NK-92 treated with Interleukin-12 subunit alpha and Interleukin-12 subunit beta, amount 100 ng/mL, for 24 hours (cell line): ENCODE measurements at places on chromosomes 16 and 17.

GRCh38 chr16:47667956-47668355 lies 206.8 kb downstream of the PHKB start:
- DNase-seq, result no peak

DNA sequence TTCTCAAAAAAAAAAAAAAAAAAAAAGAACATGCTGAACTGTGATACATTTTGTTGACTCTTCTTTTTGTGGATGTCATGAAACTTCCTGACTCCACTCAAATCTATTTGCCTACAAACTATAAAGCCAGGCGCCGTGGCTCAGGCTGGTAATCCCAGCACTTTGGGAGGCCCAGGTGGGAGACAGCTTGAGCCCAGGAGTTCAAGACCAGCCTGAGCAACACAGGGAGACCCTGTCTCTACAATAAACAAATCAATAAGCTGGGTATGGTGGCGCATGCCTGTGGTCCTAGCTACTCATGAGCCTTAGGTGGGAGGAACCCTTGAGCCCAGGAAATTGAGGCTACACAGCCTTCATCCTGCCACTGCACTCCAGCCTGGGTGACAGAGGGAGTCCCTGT lies 1.5 kb upstream of the NT5C start:
- no peak for DNase-seq

DNA sequence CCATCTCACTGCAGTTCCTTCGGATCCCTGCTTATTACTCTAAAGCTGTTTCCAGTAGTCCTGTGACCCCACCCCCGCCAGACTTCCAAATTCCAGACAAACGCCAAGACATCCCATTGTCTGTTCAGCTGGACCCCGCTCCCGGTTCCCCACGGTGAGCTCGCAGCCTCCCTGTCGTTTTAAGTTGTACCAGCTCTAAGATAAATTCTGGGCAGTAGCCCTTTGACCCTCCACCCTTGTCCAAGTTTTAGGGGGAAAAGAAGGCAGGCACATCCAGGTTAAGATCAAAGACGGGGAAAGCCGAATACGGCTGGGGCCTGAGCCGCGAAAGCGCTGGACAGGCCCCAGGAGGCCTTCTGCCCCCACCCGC lies 589 bp downstream of the ARL6IP1 start:
- DNase-seq, result no peak

- DNase-seq, result no peak
Observed at GRCh38 chr16:1014771-1015495, 33.4 kb downstream of the SOX8 start.

DNA sequence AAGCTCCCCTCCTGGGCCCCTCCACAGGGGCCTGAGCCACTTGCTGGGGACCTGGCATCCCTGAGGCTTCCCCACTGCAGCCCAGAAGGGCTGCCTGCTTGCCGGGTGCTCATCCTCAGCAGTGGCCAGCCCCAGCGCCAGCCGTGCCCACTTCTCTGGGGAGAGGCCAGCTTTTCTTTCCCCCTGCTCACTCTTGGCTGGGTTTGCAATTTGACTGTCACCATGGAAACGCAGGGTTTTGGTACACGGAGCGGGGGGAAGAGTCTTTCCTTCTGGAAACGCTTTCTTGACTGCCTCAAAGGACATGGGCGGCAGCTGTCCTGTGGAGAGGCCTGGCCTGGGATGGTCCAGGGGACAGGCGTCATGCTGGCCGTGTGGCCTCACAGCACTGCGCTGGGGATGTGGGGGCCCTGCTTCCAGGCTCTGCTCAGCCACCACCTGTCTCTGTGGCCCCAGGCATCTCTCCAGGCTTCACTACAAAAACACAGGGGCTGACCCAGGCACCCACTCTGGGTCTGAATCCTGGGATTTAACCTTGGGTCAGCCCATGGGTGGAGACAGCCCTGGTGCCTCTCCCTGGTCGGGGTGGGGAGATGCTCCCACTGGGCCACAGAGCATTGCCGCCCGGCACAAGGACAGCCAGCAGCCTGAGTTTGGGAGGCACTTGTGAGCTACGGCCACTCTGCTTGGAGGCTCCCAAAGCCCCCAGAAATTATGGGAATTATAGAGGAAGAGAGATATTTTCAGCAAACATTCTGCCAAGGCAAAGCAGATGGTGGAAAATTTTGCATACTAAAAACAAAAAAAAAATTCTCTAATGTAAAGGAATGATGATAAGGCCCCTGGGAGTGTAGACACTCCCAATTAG lies 45.9 kb upstream of the DOC2B start:
- DNase-seq, result no peak

DNA sequence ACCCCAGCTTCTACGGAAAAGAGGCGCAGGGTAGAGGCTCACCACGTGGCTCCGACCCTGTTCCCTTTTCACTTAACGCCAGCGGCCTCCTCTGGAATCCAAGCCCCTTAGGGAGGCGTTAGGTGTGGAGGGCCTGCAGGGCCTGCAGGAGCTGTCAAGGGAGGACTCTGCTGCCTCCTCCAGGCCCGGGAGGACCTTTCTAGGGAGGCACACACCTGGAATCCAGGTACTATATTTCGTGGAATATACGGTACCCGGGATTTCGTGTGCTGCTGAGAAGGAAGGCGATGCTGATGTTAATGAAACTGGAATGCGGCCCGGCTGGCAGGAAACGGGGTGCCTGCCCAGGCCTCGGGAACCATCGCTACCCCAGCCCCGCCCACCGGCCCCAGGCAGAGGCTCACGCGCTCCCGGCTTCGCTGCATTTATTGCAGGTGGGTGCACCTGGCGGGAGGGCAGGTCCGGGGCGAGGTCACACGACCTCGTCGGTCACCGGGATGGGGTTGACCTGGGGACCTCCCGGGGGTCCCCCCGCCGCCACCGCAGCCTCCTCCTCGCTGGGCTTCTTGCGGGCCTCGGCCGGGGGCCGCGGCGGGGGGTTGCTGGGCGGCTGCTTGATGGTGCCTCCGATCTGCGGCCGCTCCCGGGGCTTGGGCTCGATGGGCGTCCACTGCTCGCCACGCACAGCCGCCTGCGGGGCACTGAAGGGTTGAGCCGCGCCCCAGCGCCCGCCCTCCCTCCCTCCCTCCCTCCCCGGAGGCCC lies 4.7 kb downstream of the IL17C start:
- no peak for DNase-seq

DNA sequence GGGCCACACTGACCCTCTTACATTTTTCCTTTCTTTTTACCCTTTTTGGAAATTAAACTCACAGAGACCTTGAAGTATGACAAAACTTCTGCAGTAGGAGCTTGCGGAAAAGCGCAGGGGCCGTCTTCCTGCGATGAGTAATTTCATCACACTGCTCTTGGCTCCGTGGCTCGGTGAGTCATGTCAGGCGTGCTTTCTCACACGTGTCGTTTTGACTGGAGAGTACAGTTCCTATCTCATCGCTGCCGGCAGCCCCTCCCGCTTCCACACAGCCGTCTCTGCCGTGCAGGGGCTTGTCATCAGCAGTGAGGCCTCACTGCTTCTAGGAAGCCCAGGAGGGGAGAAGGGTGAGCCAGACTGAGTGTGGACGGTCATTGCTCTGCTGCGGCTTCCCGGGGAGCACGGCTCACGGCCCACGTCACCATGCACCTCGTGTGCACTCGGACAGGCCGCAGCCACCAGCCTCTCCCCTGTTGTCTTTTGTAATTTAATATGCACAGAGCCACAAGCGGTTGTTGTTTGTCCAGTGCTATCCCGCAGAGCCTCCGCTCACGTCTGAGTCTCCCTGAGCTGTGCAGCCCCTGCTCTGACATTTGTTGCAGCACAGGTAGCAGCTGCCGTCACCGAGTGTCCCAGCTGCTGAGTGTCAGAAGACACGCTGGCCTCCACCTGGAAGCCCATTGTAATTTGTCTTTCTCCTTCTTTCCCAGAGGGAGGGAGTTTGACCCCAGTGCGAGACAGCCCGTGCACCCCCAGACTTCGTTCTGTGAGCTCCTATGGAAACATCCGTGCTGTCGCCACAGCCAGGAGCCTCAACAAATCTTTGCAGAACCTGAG lies 99.4 kb upstream of the CHMP6 start:
- DNase-seq, result peak; percentile 95

- no peak for DNase-seq
Observed at GRCh38 chr17:31698751-31699150, 160.3 kb downstream of the COPRS start.

- DNase-seq, result no peak
Observed at GRCh38 chr16:77430787-77431585, 3.8 kb downstream of the ADAMTS18 start.

GRCh38 chr17:17151055-17151454 lies 55.1 kb downstream of the PLD6 start:
- DNase-seq, result no peak

DNA sequence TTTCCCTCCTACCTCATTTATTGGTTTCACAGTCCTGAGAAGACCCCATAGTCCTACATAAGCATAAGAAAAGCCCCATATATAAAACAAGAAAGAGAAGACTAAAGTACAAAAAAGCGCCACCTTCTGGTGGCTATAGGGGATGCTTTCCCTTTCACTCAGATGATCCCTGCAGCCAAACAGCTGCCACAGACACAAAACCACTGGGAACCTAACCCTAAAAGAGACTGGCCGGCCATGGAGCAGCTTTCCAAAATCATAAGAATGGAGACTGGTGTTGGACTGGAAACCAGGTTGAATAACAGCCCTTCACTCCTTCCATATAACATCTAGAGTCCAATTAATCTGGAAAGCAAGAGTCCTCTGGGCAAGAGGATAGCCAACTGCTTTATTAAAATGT lies 11.4 kb downstream of the DYNC1LI2 start:
- no peak for DNase-seq

DNA sequence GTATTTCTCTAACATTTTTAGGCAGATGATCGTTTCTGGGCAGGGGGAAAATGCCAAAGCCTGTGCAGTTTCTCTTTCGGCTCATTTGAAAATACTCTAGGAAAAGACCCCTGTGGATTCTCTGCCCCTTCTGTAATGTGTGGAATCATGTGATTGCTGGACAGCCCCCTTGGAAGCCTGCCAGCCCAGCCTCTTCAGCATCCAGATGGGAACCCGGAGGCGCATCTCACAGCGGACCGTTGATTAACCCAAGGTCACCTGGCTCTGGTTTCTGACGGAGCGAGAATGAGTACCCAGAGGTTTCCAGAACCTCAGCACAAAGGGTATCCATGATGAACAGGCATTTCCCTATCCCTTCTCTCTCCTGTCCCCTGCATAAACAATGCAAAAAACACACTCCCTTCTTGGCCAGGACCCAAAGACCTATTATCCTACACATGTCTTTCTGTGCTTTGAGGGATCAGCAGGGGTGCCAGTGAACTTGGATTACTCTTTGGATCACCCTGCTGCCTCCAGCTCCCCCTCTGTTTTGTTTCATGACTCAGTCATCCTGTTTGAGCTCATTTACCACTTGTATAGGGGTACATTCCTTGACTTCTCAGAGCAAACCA lies 957.1 kb upstream of the RBFOX1 start:
- DNase-seq, result no peak

- no peak for DNase-seq
Observed at GRCh38 chr17:1492249-1493206, at the start of gene MYO1C. Gene MYO1C (minus strand): TSS chr17:1492686. CDS start chr17:1492487, 199 bp downstream.

GRCh38 chr16:2437032-2437790 lies 8.0 kb downstream of the CCNF start:
- no peak for DNase-seq

- DNase-seq, result no peak
Observed at GRCh38 chr17:10752696-10753095, 22.9 kb upstream of the TMEM220 start.

GRCh38 chr16:68739964-68740627 lies 3.0 kb downstream of the CDH1 start:
- DNase-seq, result no peak

GRCh38 chr16:85610059-85610445 lies 3.1 kb upstream of the GSE1 start:
- no peak for DNase-seq

- DNase-seq, result no peak
Observed at GRCh38 chr17:19723964-19724363, 7.6 kb upstream of the SLC47A2 start.

- DNase-seq, result no peak
Observed at GRCh38 chr17:4001048-4001590, 36.9 kb upstream of the ATP2A3 start.

DNA sequence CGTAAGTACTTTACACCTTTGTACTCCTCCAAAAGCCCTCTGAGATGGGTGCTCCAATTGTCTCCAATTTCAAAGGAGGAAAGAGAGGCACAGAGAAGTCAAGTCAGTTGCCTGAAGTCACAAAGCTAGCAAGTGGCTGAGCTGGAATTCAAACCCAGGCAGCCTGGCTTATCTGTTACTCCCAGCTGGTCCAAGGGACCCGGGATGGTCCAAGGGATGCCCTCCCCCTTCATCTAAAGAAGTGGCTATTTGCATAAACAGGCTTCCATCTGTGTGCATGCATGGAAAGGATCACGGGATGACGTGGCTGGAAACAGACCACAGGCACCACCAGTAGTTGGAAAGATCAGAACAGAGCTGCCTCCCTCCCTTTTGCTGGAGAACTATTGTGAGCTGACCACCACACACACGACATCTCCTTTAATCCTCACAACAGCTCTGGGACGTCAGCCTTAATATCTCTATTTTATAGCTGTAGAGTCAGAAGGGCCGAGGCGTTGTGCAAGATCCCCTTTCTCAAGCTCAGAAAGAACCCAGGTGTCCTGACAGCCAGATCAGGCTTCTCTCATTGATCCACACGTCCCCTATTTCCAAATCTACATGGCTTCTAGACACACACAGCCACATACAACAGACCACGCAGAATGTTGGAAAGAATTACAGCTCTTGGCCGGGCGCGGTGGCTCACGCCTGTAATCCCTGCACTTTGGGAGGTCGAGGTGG lies 10.9 kb upstream of the COL1A1 start:
- DNase-seq, result no peak

DNA sequence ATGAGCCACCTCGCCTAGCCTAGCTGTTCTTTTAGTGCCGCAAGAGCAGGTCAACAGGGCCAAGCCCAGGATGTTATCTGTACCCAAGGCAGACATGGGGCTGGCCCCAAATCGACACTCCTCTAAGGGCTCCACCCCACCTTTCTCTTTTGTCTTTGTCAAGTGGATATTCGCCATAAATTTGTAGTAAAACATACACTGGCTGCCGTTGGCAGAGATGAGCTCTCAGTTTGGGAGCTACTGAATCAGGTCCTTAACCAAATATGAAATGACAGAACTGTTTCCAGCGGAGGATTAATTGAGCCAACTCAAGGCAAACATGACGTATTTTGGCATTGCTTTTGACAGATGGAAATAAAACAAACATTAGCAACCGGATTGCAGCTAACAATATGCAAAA lies 556.9 kb upstream of the CDH5 start:
- DNase-seq, result no peak

DNA sequence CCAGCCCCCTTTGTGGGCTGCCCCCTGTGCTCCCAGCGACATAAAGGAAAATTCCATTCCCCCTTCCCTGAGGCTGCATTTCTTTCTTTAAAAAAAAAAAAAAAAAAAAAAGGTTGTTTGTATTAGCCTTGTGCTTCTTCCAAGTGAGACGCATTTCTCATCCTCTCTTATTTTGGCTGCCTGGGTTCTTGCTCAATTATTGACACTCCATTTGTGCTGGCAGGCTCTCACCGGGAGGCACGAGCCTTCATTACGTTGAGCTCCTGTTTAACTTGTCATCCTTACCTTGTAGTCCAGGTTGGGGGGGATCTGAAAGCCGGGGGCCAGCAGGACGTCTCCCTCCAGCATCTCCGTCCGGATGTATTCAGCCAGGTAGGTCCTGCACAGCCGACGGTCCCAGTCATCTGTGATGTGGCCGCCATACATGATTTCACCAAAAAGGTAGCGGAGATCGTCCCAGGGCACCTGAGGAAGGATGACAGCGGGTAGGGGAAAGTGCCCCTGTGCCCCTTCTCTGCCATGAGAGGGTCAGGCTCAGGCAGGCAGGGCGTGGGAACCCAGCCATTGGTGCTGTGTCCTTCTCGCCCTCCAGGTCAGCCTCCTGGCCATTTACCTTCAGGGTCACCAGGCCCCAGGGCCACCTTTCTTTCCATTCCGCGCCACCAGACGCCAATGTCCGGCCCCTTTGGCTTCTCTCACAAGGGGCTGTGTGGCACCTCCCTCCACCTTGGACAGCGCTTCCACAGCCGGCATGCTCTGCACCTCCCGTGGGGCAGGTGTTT lies 50.6 kb downstream of the PGS1 start:
- DNase-seq, result no peak
